ENCODE measurements at places on chromosomes 16 and 17.
A peak's percentile ranks its signal among the peaks of the same experiment; 100 is the strongest.

GRCh38 chr17:83053739-83054451, 25.5 kb upstream of the METRNL start:
- DNase-seq: no peak

- DNase-seq: peak; percentile 83
Measured at GRCh38 chr17:2468270-2468669, 43.4 kb downstream of the METTL16 start.

DNA sequence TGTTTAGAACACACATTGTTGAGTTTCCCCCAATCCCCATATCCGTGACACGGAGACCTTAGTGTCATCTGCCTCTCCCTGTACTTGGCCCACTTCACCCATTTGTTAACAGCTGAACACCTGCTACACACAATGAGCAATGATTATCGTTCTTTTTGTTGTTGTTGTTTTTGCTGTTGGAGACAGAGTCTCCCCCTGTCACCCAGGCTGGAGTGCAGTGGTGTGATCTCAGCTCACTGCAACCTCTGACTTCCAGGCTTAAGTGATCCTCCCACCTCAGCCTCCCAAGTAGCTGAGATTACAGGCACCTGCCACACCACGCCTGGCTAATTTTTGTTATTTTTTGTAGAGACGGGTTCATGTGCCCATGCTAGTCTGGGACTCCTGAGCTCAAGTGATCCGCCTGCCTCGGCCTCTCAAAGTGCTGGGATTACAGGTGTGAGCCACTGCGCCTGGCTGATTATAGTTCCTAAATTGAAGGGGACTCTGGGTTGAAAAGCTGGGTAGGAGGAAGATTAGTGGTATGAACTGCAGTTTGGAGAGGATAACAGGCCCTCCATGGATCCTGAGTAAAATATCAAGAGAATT, 21.6 kb downstream of the NDE1 start:
- DNase-seq: no peak

DNA sequence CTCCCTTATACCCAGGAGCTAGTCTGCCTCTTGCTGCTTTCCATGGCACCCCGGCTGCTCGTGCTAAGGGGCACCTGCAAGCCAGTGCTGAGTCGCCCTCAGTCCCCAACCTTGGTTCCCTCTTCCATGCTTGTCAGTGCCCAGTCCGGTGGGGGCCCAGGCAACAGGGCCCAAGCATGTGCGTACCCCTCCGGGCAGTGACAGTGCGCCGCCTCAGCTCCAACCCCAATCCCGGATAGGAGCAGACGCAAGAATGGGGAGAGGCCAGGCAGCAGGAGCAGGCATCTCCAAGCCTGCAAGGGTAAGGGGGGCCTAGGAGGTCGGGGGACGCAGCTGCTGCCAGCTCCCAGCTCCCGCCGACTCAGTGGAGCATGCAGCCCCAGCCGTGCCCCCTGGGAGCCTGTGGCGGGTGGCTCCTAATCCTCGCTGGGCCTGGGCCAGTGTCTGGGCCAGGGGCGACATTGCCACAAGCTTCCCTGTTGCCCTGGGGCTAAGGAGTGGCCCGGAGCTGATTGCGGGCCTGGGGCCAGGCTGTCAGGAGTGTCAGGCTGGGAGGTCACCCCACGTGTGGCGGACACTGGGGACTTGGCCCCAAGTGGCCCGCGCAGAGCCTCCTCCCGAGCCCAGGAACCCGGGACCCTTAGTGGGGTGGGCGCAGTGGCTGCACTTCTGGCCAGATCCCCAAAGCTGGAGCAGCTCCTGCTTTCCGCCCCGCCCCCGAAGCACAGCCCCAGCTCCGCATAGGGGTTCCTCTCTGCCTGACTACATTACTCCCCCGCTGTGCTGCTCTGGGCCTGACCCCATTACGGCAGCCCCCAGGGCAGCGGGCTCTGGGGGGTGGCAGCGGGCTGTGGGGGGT, 9.8 kb downstream of the CPD start:
- no peak for DNase-seq

DNA sequence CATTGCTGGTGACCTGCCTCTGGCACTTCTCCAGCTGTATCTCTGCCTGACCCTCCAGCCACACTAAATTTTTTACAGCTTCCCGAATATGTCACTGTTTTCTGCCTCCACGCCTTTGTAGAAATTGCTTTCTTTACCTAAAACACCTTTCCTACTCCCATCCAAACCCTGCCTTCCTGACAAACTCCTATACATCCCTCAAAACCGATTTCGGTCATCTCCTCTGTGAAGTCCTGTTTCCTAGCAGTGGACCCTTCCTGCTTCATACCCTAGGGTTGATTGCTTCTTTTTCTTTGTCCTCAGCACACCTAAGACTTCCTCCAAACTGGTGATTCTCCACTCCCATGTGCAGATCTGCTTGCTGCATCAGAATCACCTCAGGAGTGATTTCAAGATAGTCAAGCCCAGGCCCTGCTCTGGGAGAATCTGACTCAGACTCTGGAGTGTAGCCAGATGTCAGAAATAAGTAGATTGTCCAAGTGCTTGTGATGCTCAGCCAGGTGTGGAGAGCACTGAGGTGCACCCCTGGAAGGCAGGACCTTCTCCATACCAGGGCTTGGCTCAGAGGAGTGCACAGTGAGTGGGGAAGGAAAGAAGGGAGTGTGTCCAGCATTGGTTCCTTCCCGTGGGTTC, 184.2 kb downstream of the COPRS start:
- DNase-seq: peak; percentile 76

DNA sequence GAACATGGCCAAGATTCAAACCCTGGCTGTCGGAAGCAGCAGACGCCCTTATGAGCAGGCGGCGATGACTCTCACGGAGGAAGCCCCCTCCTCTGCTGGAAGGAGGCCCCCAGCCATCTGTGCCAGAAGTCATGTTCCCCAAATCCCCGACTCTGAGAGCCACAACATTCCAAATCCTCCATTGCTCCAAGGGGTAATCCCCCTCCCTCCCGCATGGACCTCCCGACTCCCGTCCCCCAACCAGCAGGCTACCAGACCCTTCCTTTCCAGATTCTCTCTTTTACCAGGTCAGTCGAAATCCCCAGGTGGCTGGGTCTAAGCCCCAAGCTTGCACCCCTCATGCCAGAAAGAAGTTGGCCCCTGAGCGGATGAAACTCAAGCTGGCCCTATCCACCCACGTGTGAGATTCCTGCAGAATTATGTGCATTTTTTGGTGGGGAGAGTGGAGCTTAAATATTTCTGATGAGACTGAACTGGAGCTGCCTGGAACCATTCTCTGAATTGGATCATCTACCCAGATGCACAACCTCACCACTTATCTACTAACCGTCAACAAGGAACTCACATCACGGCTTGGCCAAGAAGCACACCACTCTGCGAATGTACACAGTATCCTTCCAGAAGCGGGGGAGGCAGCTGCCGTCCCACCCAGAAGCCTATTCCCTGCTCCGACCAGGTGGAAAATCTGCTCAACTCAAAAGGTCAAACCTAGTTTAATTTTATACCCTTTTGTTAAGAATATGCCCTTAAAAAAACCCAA, 283.5 kb downstream of the C16orf95 start:
- DNase-seq: no peak

- no peak for DNase-seq
Measured at GRCh38 chr17:57684711-57685498, 60.2 kb downstream of the CCDC182 start.

DNA sequence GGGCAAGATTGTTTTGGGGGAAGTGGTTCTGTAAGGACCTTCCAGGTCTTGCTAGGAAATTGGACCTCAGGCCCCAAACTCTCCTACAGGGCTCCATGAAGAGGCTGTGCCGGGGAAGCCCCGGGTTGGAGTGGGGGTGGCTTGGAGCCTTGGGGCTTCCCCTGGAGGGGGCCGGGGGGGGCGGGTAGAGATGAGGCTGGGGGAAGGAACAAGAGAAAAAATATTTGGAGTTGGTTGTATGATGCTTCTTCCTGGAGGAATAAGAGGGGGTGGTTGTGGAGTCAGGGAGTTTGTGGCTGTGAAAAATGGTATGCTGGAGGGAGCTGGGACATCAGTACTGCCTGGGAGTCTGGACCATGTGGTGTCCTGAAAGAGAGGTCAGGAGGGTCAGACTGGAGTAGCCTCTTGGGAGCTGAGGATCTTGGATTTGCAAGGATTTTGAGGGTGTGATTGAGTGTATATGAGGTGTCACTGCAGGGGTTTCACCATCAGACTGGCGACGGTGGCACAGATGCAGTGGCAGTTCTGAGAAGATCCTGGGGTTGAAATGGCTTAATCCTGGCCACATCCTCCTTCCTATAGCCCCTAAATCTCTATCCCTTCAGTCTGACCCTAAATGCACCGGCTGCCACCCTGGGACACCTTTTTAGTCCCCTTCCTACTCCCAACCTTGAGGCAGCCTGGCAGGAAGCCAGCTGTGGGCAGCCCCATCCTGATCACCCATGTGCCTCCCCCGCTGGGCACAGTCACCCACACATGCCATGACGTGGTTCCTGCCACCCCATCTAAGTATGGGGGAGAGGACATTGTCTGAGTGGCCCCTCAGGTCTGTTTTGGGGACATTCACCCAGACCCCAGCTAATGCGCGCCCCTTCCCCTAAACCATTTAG, 10.9 kb downstream of the RARA start:
- DNase-seq: peak; percentile 10

DNA sequence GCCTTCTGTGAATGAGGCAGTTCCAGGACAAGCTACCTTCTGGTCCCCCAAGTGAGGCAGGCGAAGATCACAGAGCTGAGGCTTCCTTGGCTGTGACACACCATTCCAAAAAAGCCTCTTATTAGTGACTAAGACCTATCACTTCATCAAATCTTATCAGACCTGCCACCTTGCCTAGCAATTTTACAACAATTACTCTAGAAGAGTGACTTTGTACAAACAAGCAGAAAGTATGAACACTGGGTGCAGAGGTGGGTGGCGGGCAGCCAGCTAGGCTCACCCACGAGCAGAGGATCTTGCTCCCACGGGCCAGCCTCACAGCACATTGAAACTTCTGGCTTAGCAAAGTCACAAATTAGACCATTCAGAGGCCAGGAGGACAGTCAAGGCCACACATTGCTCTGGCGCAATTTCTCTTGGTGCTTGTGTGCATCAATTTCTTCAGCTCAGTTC, 2.2 kb upstream of the ICAM2 start:
- no peak for DNase-seq

GRCh38 chr16:27321013-27321915, 7.5 kb downstream of the IL4R start:
- DNase-seq: peak; percentile 35

DNA sequence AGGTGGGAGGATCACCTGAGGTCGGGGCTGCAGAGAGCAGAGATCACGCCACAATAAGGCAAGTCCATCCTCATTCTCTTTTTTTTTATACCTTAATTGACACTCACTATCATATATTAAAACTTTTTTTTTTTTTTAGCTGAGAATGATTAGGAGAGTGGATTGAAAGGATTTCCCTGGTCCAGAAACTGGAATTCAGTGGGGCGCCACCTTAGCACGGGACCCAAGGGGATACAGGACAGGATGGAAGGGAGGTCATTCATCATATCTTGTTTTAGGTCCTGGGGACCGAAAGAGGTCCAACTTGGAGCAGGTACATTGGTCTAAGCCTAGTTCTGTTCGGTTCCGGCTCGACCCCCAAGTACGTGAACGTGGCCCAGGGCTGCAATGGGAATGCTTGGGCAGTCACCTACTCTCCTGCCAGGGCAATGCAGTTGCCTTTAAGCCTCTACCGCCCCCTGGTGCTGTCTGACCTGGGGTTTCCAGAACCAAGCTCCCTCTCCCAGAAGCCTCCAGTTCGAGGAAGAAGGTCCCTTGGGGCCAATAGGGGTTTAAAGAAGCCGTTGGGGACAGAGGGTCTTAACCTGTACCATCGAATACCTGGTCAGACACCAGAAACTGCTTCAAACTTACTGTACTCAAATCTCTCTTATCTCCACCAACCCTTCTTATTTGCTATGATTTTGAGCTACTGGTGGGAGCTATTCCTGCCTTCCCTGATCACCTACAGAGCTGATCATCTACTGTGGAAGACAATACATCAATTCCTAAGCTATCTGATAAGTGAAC, 19.9 kb upstream of the GPATCH8 start:
- no peak for DNase-seq

GRCh38 chr17:32385121-32385520, 35.2 kb downstream of the ZNF207 start:
- DNase-seq: no peak

DNA sequence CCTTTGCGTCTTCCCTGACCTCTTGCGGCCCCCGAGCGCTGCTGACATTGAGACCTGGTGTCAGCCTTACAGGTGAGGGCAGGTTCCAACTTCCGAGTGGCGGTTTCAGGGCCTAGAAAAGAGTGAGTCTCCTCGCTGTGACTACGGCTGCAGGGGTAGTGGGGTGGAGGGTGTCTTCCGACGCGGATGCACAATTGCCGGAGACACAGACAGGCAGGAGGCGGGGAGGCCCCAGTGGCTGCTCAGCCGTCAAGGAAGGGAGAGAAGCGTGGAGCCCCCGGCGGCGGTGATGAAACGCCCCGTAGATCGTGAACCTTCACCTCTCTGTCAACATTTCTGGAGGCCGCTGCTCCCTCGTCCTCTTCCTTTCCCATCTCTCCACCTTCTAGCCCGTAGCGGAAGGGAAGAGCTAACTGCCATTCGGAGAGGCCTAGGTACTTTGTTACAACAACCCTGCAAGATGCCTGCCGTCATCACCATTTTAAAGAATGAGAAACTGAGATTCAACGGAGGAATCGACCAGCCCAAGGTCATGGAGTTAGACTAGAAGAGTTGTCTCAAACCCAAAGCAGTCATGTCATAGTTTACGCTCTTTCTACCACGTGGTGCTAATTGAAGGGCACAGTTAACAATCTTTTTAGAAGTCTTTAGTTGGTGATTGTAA, 485 bp downstream of the DNAJA3 start:
- DNase-seq: no peak

DNA sequence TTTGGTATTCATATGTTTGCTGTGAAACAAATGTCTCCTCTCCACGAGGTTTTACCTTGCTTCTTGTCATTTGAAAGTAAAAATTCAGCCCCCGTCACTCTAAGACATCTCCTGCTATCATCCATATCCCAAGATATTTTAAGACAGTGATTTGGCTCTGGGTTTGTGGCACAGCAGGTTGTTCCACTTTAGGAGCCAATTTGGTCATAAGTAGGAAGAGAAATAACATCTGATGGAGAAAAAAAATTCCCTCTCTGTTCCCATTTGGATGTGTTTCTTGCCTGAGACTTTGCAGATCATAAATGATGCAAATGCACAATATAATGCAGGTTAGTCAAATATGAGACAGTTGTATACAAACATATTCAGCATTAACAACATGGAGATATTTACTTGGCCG, 309.5 kb downstream of the CDH8 start:
- DNase-seq: no peak

DNA sequence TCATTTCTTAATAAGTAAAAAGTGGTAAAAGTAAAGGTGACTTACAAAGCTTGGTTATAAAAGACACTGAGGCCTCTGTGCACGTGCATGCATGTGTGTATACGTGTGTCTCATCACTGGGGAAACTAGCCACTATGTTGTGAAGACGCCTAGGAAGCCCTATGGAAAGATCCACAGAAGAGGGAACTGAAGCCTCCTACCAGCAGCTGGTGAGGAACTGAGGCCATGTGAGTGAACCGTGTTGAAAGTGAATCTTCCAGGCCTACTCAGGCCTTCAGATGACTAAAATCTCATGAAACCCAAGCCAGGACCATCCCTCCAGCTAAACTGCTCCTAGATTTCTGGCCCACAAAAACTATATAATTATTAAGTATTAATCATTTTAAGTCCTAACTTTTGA, 23.7 kb downstream of the PHLPP2 start:
- DNase-seq: no peak

Data from RCC 7860 (cell line).